ENCODE measurements at places on chromosomes 7 and 10.

- no peak for DNase-seq
These were observed 316.0 kb upstream of the SEMA3C start for GRCh38 chr7:81234896-81235295.

DNA sequence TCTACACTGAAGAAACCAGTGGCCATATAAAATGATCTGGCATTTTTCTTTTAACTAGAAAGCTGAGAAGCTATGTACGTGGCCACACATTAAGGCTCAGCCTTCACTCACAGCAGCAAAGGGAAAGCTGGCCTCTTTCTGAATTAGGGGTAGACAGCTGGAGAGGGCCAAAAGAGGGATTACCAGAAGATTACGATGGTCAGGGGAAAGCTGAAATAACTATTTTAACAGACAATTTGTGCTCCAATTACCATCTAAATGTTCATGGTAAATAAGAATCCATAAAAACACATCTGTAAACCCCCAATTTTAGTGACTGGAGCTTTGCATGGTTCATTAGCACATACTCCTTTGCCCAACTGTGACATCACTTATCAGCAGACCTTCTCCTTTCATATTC is 314.3 kb downstream of the HPSE2 start:
- DNase-seq: no peak

DNA sequence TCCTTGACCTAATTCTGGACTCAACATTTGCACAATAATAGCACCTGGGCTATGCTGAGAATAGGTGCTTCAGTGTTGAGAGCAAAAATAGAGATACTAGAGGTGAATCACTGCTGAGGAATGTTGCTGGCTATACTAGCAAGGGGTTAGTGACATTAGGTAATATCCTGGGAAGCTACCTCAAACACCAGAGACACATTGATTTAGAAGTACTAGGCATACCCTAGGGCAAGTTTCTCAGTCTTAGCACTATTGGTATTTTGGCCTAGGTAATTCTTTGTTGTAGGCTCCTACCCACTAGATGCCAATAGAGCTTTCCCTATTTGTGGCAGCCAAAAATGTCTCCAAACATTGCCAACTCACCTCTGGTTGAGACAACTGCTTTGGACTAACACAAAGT is 484.0 kb upstream of the MBL2 start:
- no peak for DNase-seq

DNA sequence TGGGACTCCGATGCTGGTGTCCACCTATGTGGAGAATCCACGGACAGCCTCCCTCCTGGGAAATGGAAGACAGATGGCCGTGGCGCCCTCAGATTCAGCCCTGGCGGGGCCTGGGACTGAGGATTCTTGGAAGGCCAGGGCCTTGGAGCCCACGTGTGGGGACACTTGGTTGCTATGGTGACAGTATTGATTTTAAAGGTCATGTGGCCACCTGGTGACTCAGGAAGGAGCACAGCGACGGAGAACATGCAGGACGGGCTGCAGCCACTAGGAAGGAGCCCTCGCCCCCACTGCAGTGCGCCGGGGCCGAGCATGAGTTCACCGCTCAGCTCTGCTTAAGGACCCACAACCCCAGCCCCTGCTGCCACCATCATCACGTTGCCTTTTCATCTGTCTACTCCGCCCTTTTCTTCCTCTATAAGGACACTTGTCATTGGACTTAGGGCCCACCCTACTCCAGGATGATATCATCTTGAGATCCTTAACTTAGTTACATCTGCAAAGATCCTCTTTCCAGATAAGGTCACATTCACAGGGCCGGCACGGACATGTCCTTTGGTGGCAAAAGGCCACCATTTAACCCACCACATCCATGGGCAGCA is 3.7 kb upstream of the STK32C start:
- DNase-seq: no peak

DNA sequence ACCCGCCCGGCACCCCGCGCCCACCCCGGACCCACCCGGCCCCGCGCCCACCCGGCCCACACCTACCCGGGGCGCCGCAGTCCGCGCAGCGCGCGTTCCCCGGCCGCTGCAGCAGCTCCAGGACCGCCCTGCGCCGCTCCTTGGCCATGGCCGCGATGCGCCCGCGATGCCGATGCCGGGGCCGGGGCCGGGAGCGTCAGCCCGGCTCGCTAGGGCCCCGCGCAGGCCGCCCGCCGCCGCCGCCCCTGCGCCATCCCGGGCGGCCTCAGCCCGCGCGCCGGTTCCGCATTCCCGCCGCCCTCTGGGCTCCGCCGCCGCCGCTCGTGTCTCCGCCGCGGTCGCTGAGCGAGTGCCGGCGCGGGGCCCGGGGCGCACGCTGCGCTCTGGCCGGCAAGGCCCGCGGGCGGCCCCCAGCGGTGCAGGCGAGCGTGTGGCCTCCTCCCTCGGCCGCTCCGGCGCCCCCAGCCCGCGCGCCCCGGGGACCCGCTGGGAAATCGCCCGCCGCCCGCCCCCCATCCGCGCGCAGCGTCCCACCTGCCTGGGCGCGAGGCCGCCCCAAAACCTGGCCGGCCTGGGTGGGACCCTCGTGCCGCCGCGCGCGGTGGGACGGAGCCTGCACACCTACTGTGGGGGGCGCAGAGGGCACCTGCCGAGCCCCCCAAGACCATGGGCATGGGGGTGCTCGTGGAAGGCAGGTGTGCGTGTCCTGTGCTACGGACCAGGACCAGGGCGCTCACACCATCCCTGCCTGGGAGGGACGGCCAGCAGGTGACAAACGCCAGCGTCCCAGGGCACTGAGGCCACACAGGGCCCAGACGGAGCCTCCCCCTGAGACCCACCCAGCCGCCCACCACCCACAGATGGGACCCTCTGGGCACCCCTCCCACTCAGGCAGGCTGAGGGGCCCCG is at the start of gene ADAP1:
Gene ADAP1 (minus strand): TSS at position 351 of the 909 bp plus-strand sequence. CDS start 203 bp downstream, at position 148.
- DNase-seq: peak; percentile 20

GRCh38 chr10:50538555-50539398 is 85.0 kb downstream of the SGMS1 start:
- DNase-seq: no peak

DNA sequence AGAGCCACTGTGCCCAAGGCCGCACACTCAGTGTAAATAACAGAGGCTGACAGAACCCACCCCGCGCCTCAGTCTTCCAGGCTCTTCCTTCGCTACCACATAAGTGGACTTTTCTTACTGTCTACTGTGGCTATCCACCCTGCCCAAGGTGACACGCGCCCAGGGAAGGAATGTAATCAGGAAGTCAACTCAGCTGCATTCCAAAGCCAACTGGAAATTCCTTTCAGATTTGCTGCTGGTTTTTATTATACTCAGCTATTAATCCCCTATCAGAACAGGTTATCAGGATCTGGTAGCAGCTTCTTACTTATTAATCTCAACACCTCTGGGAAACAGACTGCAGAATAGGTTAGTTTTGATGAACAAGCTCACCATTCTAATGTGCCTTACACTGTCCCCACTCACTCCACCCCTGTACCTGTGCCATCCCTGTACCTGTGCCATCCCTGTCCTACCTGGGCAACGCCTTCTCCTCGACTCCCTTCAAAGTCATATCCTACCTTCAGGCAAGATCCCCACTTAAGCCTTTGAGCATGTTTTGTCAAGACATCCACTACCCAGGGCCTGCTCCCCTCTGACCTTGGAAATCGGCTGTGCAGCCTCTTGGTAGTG is 90.7 kb downstream of the NHLRC2 start:
- no peak for DNase-seq

Measured in effector memory CD4-positive, alpha-beta T cell (primary cell).